ENCODE measurements at places on chromosomes 12 and 14. TPM values are rescaled to one million over a fixed set of nuclear protein-coding genes. Genes with fewer than 3 reads are reported as not detected.

The GPR132 gene
- 2.1 TPM for total RNA-seq

The PLEKHD1 gene
- under 0.01 TPM for total RNA-seq

The TPCN1 gene
- 51.5 TPM for total RNA-seq

The AJUBA gene
- total RNA-seq: 5.0 TPM

The KIF5A gene
- 7.8 TPM for total RNA-seq

The DHRS7 gene
- total RNA-seq: 70.9 TPM

The TBX3 gene
- 6.2 TPM for total RNA-seq

The ARG2 gene
- 1.6 TPM for total RNA-seq

The HAL gene
- not detected for total RNA-seq

The TMEM117 gene
- 21.4 TPM for total RNA-seq

The CYP27B1 gene
- not detected for total RNA-seq

The GYS2 gene
- total RNA-seq: not detected

The TRIAP1 gene
- total RNA-seq: 11.4 TPM

The KRT2 gene
- total RNA-seq: not detected

The ANKS1B gene
- 27.7 TPM for total RNA-seq

All from sigmoid colon (tissue), 7 donors.